Activated CD4-positive, alpha-beta T cell treated with anti-CD3 and anti-CD28 coated beads for 24 hours (primary cell): ENCODE measurements at places on chromosomes 1 and 21.

GRCh38 chr1:54754045-54754444 lies 10.3 kb downstream of the PARS2 start:
- no peak for DNase-seq

- DNase-seq = no peak
Measured at GRCh38 chr1:237700181-237700580, 190.5 kb downstream of the ZP4 start.

DNA sequence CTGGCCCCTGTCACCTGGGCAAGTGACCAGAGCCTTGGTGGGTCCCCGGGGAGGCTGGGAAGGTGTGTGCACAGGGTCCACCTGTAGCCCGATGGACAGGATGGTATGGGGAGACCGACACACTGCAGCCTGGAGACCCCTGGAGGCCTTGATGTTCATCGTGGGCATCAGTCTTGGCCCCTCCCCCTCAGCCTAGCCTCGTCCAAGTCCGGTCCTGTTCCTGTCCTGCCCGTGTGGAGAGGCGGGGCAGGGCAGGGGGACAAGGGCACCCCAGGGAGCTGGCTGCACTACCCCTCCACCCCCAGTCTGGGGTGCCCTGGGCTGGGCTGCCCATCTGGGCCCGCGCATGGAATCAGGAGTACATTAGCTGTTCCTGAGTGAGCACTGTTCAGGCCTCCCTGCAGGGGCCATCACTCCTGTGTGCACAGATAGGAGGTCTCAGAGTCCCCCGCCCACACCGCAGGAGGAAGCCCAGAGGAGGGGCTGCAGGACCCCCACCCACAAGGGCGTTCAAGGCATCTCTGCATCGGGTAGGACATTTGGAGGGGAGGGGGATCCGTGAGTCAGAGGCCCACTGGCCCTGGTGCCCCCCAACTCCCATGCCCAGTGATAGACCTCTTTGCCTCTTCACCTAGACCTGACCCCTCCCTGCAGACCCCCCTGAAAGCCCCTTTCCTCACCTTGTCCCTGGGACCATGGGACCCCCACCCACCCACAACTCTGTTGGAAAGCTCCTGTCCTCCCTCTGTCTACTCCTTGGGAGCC lies 63.2 kb downstream of the WNT9A start:
- DNase-seq = no peak

- no peak for DNase-seq
Measured at GRCh38 chr1:152244576-152245273, 20.7 kb upstream of the HRNR start.

GRCh38 chr1:228107636-228108035 lies 1.5 kb downstream of the MRPL55 start:
- no peak for DNase-seq

DNA sequence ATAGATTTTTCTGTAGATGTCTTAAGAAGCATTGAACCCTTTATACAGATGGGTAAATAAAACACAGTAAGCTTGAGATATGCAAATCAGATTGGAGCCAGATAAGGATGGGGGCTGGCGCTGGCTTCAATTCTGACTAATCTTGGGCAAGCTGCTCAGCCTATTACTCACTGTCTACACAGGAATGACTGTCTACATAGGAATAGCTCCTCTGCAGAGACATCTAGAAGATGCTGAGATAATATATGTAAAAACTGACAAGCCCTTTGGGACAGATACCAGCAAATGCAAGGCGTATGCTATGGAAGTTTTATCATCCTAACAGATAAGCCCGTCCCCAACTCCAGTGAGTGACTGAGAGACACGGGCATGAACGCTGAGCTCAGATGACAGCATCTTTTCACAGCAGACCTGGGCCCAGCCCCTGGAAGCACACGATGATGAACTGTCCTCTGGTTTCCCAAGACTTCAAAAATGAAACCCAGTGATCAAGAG lies 1.7 kb downstream of the CLDN14 start:
- no peak for DNase-seq

DNA sequence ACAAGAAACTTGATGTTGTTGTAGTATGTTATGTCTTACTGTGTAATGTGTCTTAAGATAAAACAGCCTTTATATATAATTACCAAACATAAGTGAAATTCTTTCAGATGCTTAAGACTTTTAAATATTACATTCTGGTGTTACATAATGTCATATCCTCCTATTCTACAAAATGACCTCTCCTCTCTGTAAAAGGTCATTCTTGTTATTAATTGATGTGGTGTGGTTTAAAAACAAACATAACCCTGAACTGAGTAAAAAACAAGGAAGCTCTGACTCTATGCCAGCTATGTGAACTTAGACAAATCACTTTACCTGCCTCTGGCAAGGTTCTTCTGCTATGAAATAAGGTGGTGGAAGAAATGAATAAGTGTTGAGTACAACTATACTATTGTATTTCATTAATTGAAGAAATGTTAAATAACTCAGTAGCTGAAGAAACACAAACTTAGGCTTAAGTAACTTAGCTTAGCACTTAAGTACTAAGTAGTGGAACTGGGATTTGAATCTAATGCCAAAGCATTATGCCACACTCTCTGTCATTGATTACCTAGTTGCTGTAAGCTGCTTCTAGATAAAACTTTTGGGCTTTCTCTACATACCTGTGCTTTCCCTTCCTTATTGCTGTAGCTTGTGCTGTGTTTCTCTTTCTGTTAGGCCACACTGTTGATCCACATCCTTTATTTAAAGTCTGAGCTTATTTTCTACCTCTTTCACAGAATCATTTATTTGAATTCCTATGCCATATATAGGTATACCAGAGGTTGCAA lies 859 bp upstream of the ANGPTL1 start:
- no peak for DNase-seq
